Neuronal stem cell (in vitro differentiated cells): ENCODE measurements at places on chromosomes 11 and 22.

GRCh38 chr11:36931139-36931538 lies 333.1 kb upstream of the RAG2 start:
- DNase-seq: no peak

- no peak for DNase-seq
Observed at GRCh38 chr11:127392575-127392974, 392.0 kb upstream of the KIRREL3 start.

DNA sequence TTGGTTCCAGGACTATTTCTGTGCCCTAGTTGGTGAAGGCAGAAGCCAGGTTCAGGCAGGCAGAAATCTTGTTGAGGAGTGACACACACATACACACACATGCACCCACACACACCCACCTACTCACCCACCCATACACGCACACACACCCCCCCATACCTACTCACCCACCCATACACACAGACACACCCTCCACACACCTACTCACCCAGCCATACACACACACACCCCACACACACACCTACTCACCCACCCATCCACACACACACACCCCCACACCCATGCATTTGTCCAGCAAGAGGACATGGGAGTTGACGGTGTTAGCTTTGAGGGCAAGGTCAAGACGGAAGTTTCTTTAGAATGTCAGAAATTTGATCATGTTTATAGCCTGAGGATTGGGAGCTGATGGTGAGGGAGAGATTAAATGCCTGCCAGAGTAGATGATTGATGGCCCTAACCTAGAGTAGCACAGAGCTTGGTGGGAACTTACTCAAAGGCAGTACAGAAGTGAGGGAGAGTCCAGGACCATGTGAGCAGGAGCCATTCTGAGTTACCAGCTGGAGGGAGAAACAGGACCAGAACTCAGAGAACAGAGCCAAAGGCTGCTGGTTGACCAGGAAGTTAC lies 68.9 kb downstream of the CYB5R2 start:
- no peak for DNase-seq

GRCh38 chr11:115751243-115752015 lies 247.2 kb upstream of the CADM1 start:
- DNase-seq: no peak

DNA sequence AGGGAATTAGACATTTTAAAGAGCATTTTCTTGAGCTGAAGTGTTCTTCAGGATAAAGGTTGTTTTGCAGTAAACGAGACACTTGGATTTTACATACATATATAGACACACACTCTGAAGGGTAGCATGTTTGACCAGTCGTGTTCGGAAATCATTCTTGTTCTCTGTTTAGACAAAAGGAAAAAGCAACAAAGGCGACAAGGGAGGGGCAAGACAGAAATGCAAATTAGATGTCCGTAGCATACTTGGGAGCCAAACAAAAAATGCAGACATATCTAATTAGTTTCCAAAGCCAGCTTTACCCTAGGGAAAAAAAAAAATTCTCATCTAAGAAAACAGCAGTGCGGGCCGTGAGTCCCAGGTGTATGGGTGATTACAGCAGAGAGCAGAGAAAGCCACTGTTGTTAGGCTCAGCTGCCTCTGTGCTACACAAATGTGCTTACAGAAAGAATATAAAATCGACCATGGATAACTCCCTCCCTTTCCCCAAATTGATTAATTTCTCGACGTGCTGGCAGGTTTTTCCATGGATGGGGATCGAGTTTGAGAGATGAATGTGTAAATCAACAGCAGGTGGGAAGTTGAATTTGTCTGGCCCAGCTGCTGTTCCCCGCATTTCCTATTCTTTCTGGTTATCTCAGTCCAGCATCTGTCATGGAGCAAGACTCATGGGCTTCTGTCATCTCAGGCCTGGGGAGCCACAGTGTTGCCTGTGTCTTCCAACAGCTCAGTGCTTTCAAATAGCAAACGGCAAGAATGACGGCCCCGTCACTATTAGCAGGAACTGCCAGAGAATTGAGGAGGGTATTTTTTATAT lies 176.5 kb upstream of the TTC12 start:
- no peak for DNase-seq

- DNase-seq: no peak
Observed at GRCh38 chr11:127674754-127675153, 674.2 kb upstream of the KIRREL3 start.

DNA sequence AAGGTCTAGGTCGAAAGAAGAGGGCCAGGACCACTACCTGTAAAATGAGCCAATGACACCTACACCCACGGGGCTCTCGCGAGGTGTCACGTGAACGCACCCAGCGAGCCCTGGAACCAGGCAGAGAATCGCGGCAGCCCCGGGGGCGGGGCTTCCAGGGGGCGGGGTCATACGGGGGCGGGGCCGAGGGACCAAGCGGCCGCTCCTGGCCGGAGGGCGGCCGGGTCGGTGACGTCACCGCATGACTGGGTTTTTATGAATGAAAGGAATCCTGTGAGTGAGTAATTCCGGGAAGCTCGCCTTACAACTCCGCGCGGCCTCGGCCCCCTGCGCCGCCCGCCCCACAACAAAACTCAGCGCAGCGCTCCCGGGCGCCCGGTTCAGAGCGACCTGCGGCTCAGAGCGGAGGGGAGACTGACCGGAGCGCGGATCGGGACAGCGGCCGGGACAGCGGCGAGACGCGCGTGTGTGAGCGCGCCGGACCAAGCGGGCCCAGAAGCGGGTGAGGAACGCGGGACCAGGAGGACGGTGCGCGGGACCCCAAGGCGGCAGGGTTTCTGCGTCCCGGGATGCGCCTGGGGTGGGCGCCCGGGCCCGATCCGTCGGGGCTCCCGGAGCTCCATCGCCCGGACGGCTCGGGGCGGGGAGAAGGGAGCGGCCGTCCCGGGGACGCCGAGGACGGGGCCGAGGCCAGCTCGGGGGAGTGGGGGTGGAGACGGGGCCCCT lies at the start of gene MAFF:
Gene MAFF, plus strand, starts transcription at position 284 of the 726 bp plus-strand sequence. CDS start 11,860 bp downstream, outside the sequence.
- peak; percentile 95 for DNase-seq
